SW 1271 (cell line): ENCODE measurements at places on chromosomes 12 and 14.

- DNase-seq, result no peak
Observed at GRCh38 chr12:6333029-6333428, 8.8 kb downstream of the TNFRSF1A start.

- no peak for DNase-seq
Observed at GRCh38 chr12:117580015-117580717, 218.7 kb upstream of the NOS1 start.

- DNase-seq, result no peak
Observed at GRCh38 chr14:80658733-80659132, 282.8 kb downstream of the CEP128 start.

- DNase-seq, result peak; percentile 88
Observed at GRCh38 chr12:10716704-10717315, 6.3 kb downstream of the YBX3 start.

- no peak for DNase-seq
Observed at GRCh38 chr14:99195602-99196309, 76.2 kb downstream of the BCL11B start.

DNA sequence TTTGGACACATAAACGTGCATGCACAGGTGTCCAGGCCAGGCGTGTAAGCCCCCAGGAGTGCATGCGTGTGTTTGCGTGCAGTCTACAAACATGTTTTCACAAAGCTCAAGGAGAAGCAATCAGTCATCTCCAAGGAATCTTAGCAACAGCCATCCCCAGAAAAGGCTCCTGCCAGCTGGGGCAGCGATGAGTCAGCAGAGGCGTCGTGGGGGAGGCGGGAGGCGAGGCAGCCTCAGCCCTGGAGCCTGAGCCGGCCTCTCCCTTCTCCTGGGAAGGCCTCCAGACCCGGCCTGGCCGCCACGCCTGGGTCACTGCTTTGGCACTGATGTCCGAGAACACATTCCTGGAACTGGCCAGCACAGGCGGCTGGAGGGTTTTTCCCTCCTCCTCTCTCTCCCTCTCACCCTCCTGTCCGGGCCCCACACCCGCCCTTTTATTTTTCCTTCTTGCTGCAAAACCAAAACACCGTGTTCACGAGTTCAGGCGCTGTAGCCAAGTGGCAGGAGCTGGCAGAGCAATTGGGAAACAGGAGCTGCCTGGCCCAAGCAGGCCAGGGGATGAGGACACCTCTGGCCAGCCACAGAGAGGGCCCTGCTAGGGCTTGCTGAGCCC lies 92.7 kb downstream of the LRRC74A start:
- peak; percentile 82 for DNase-seq

DNA sequence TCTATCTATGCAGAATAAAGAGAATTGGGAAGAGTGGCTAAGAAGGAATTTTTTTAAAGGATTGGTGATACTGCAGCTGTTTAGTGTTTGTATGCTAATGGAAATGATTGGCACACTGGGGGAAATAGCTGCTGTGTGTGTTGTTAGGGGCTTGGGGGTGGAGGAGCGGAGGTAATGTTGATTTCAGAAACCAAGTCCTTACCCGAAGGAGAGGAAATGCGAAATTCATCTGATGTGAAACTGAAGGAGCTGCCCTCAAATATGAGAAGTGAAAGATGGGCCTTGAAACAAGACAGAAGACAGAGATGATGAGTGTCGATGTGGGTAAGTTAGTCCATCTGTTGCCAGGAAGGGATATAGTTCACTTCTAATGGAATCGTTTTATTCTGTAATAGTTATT lies 21.2 kb upstream of the RNASE12 start:
- no peak for DNase-seq

DNA sequence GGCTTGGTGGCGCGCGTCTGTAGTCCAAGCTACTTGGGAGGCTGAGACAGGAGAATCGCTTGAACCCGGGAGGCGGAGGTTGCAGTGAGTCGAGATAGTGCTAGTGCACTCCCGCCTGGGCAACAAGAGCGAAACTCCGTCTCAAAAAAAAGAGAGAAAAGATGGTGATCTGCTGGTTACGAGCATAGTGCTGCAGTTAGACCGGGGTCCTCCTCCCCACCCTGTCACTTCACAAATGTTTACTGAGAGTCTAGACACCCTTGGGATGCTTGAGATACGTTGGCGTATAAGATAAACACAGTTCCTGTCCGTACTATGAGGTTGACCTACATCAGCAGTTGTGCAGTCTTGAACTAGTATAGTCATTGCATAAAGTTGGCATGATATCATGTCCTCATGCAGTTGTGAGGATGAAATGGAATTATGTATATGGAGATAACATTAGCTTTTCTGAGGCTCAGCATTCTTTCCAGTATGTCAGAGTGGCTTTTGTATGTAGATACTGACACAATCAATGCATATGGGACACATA lies 787 bp downstream of the ACAD10 start:
- no peak for DNase-seq

- no peak for DNase-seq
Observed at GRCh38 chr12:113854385-113855142, 111.6 kb downstream of the RBM19 start.

- no peak for DNase-seq
Observed at GRCh38 chr14:84885061-84885460, 644.9 kb upstream of the FLRT2 start.

DNA sequence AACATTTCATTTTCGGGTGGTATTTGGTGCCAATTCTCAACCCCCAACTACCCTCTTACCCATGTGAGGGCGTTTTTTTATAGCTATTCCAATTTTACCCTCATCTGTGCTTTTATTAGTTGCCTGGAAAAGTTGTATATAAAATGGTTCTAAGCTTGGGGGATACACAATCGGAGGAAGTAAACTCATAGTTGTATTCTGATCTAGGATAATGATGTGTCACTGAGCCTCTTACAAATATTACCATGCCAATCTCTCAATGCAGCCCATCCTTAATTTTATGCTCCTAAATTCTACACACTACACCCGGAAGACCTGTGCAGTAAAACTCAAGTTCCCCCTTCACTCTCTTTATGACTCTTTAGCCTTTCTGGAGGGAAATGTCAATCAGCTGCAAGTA lies 1206.5 kb upstream of the FLRT2 start:
- no peak for DNase-seq

- no peak for DNase-seq
Observed at GRCh38 chr12:93614917-93615596, 42.6 kb downstream of the SOCS2 start.

- no peak for DNase-seq
Observed at GRCh38 chr12:131131077-131131807, 177.5 kb downstream of the ADGRD1 start.

DNA sequence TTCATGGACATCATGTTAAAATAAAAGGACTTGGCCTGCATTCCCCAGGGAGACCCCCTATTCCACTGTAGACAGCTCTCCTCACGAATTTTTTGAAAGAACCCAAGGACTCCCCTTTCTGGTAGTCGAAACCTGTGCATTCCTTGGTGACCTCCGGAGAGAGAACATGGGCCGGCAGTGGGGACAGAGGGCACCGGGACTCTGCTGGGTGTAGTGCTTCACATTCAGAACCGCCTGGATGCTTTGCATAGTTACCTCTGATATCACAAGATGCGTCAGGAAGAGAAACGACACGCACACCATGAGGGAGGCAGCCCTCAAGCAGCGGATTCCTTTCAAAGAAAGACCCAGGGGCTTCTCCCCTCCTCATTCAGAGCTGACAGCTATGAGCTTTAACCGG lies 9.7 kb downstream of the CKAP4 start:
- DNase-seq, result no peak

- no peak for DNase-seq
Observed at GRCh38 chr12:3720772-3721171, 32.1 kb downstream of the CRACR2A start.

- DNase-seq, result no peak
Observed at GRCh38 chr14:36700651-36701050, 39.0 kb downstream of the PAX9 start.

DNA sequence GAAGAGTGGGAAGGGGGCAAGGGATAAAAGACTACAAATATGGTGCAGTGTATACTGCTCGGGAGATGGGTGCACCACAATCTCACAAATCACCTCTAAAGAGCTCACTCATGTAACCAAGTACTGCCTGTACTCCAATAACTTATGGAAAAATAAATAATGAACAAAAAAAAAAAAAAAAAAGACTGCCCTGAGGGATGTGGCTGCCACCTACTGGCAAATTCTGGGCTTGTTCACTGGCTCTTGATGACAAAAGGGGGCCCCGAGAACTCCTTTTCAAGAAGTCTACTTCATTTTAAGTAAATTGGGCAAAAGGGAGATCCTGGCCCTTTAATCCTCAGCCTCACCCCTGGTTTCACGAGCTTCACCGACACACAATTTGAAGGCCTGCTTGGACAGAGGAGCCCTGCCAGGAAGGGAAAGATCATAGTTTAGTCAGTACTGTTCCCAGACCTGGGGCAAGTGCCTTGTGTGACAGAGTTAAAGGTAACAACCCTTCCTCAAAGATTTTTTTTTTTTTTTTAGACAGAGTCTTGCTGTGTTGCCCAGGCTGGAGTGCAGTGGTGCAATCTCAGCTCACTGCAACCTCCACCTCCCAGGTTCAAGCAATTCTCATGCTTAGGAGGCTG lies 26.1 kb upstream of the STAC3 start:
- no peak for DNase-seq

DNA sequence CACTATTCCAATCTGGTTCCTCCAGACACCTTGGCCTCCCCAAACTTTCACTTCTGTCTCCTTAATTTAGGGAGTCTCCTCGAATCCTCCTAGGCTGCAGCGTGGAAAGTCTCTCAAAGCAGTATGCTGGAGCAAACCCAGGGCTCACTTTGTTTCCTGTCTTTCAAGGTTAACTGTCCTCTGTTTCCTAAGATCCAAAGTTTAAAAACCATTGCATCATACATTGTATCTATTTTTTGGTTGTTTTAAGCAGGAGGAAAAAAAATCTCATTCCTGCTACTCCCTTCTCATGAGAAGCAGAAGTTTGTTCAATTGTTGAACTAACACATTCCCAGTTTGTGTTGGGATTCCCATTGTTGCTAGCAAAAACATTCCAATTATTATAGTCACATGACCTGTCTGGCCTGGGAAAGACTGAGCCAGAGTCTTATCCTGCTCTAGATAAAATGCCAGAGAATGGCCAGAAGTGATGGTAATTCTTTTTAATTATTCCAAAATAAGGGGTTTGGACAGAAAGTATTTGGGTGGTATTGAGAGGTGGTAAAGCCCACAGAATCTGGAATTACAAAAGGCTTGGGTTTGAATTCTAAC lies 67.3 kb downstream of the HSPB8 start:
- no peak for DNase-seq

DNA sequence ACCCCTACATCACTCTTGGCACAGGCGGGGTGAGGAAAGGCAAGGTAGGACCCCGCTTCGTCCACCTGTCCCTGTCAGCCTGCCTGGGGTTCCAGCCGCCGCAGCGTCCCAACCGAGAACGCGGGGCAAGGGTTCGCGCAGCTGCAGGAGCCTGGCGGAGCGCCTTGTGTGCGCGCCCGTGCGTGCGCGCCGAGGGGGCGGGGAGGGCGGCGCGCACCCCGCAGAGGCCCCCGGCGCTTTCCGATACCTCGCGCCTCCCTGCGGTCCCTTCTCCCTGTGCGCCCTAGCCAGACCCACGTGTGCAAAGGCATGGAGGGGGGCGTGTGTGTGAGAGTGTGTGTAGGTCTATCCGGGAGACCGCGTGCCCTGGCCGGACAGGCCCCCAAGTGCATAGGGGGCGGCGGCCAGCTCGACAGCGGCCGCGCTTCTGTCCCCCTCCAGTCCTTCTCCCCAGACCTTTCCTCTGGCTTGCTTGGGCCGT lies 122.4 kb downstream of the TSPAN9 start:
- DNase-seq, result no peak

DNA sequence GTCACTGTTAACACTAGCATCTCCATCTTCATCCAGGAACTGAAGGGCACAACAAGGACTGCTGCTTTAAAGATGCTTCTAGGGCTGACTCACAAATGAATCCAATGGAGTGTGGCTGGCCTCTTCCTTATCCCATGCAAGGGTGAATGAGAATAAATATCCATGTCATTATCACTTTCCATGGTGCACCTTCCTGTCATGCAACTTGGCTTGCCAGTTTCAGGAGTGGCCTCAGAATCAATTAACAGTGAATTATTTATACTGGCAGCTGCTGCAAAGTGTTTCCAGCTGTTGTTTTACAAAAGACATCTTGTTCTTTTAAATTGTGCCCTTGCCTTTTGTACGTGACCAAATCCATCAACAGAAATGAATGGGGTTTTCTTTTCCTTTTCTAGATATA lies 499.3 kb upstream of the TMEM132C start:
- no peak for DNase-seq

DNA sequence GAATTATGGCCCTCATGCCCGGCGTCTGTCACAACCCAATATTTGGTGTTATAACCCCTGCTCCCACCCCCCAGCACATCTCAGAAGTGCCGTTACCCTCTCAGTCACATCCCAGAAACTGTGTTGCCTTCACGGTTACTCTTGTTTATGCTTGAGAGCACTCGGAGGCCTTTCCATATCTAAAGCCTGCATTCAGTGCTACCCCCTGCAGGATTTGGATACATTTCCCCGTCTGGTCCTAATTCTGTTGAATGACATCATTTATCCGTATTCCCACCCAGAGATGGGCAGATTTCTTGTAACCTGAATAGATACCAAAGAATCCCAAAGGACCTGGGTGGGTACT lies 19.1 kb upstream of the FOS start:
- no peak for DNase-seq

GRCh38 chr14:39381366-39381765 lies 50.9 kb downstream of the FBXO33 start:
- DNase-seq, result no peak

GRCh38 chr12:110766311-110767154 lies 23.8 kb upstream of the PPP1CC start:
- DNase-seq, result no peak

- DNase-seq, result no peak
Observed at GRCh38 chr12:8823565-8824300, 1.3 kb downstream of the A2ML1 start.

- DNase-seq, result no peak
Observed at GRCh38 chr12:58034311-58034710, 92.9 kb downstream of the ATP23 start.

DNA sequence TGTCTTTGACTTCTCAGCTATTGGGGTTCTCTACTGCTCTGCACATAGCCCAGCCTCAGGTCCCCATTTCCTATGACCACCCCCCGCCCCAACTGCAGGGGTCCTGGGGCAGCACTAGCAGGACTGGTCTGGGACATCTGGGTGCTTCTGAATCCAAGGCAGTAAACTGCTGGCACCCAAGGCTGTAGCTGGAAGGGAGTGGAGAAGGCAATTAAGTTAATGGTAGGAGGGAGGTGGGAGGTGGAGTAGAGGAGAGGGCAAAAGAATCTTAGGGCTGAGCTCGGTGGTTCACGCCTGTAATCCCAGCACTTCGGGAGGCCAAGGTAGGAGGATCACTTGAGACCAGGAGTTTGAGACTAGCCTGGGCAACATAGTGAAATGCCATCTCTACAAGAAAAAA lies 11.5 kb downstream of the PLEK2 start:
- no peak for DNase-seq

GRCh38 chr14:101110729-101111619 lies 207.5 kb upstream of the RTL1 start:
- DNase-seq, result no peak

GRCh38 chr12:131607658-131608447 lies 103.0 kb upstream of the SFSWAP start:
- DNase-seq, result no peak

GRCh38 chr12:34021071-34021470 lies 1.2 kb upstream of the ALG10 start:
- no peak for DNase-seq

- no peak for DNase-seq
Observed at GRCh38 chr14:66092748-66093147, 393.4 kb upstream of the CCDC196 start.
